Stimulated activated CD8-positive, alpha-beta memory T cell treated with anti-CD3 and anti-CD28 coated beads, Interleukin-2, amount 100 ng/mL, for 48 hours (primary cell): ENCODE measurements at places on chromosomes 7 and 10.

DNA sequence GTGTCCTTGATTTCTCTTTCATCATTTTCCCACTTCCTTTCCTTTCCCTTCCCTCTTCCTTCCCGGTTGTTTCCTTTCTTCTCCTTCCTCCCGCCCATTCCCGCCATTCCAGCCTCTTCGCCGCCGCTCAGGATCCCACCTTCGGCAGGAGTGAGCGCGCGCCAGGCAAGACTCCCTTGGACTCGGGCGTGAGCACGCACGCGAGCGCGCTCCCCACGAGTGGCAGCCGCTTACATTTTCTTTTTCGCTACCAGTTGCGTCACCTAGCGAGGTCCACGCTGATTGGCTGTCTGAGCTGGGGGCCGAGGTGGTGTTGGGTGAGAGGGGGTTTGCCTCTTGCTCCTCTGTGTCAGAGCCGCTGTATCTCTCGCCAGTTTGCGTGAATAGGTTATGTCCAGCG, 11.8 kb downstream of the ZAN start:
- no peak for DNase-seq

- no peak for DNase-seq
Measured at GRCh38 chr10:65891073-65891981, 1034.5 kb upstream of the LRRTM3 start.

DNA sequence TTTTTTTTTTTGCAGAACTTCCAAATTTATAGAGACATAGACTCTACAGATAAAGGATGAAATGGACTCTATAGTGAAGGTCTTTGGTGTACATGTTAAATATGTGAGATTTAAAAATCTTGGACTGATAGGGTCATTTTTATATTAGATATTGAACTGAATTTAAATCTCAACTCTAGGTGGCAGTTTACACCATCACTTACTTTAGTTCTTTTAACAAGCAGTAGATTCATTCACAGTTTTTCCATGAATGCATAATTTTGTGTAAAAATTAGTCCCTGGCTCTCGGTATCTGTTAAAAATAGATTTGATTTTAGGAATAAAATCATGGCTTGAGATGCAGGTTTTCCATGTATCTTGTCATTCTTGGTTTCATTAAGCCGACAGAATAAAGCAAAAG, 31.1 kb upstream of the SNX13 start:
- no peak for DNase-seq

- no peak for DNase-seq
Measured at GRCh38 chr7:64907641-64908326, 4.7 kb downstream of the ZNF273 start.

DNA sequence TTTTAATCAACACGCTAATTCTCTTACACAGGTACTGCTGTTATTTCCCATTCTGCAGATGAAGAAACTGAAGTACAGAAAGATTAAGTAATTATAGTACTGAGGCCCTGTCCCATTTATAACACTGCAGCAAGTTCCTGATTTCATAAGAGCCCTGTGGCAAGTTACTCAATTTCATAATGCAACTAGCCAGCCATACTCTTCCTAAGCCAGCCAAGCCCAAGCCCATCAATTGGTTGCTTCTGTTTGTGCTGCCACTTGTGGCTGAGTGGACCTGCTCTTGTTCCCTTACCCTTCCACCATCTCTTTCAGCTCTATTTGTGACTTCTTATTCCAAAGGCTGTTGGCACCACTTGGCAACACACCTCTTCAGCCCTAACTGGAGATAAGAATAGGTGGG, 19.7 kb upstream of the PRPF18 start:
- DNase-seq = no peak

DNA sequence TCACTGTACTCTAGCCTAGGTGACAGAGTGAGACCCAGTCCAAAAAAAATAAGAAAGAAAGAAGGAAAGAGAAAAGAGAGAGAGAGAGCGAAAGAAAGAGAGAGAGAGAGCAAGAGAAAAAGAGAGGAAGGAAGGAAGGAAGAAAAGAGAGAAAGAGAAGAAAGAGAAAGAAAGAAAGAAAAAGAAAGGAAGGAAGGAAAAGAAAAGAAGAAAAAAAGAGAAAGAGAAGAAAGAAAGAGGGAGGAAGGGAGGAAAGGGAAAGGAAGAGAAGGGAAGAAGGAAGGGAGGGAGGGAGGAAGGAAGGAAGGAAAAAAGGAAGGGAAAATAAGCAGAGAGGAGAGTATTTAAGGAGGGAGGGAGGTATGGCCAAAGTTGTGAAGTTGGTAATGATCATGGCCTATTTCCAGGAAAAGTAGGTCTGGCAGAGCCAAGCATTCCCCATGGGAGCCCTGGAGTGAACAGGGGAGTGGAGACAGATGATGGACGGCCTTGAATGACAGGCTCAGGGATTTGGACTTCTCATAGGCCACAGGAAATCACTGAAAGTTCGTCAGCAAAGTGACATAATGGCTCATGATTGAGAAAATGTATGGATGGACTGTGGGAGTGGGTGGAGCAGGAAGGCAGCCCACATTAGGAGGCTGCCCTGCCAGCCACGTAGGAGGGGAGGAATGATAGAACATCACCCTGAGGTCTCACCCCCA, 44.8 kb upstream of the CUX1 start:
- DNase-seq = no peak

DNA sequence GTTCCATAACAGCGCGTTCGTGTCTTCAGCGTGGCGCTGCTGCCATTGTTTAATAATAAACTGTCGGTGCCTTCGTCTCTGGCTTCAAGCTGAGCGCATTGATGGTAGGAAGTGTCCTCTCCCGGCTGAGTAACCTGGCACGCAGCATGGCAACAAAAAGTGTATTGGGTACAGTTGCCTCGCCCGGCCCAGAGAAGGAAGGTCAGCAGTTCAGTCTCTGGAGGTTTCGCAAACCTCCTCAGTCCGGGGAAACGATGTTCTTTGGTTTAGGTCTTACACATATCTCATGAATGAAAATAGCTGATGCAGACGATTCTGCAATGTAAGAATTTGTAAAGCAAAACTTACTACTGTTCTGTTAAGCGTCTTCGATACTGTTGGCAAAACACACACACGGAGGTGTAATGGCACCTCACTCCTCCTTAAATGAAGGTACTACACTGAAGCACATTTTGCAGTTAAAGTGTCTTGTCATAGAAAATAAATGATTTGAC, 739 bp upstream of the CCDC186 start:
- peak; percentile 12 for DNase-seq

GRCh38 chr7:129394982-129395914, 39.0 kb upstream of the STRIP2 start:
- DNase-seq = no peak

DNA sequence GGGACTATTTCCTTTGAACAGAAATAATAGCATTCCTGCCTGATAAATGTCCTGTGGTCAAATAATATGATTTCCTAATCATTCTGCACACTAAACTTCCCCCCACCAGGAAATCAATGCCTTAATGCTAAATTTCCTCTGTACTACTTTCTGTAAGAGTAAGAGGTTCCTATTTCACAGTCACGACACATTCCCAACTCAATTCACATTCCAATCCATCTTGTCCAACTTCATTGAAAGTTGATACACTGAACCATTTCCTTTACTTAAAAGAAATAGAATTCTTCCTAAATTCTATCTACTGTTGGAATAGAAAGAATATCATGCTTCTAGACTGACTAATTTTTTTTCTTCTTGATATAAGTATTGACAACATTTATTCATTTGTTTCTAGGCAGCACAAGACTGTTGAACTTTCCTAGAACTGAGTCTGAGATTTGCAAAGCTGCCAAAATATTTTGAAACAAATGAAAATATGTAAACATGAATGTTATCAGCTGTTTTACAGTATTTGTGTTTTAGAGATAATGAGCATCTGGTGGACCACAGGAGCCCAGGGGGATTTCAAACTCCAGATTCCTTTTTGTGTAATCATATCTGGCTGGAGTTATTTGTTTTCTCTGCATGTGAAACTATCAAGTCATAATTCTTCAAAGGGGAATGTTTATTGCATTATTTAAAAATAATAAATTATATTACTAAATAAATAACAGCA, 121.5 kb downstream of the TPST1 start:
- no peak for DNase-seq

DNA sequence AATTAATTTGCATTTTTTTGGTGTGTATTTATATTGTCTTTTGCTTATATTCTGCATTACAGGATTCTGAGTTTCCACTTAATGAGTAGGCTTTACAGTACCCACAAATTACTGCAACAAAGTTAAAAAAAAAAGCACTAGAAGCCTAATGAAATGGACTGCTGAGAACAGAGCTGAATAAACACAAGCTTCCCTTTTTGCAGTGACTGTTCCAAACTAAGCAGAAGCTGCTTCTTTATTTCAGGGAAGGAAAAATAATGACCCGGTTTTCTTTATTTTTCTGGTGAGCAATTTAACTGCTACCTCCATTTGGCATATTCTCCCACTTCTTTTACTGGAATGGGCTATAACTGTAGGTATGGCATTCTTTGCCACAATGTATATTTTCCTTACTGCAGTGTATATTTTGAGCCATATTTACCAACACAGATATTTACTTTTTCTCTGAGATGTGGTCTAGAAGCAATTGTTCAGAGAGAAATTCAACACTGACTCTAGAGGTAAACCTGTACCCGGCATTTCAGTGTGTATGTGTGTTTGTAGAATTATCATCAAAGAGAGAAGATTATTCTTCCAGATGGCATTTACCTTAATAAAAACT, 56.9 kb downstream of the HDAC9 start:
- DNase-seq = no peak

- DNase-seq = no peak
Measured at GRCh38 chr7:7617550-7617949, 23.0 kb upstream of the UMAD1 start.

DNA sequence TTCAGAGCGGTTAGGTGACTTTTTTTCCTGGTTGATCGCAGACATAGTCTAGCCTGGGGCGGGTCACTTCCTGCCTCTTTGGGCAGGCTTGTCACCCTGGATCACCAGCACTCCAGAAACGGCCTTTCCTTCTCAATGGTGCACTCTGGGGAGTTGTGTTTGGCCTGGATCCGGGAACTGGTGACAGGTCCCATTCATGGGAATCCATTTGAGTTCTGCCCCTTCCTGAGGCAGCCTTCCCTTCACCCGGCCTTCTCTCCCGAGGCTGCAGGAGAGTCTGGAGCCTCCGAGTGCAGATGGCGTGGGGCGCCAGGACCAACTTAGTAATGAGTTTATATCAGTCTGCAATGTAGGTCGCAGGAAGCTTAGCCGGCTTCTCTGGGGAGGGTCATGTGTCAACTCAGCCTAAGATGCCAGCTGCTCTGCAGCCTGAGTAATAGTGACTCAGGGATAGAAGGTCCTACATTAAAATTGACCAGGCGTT, 54.2 kb downstream of the TACR2 start:
- no peak for DNase-seq

GRCh38 chr7:17075601-17076255, 193.9 kb upstream of the AGR3 start:
- DNase-seq = no peak

- DNase-seq = no peak
Measured at GRCh38 chr10:53601260-53601875, 828.8 kb upstream of the MBL2 start.

GRCh38 chr10:114908896-114909295, 29.1 kb upstream of the TRUB1 start:
- no peak for DNase-seq

DNA sequence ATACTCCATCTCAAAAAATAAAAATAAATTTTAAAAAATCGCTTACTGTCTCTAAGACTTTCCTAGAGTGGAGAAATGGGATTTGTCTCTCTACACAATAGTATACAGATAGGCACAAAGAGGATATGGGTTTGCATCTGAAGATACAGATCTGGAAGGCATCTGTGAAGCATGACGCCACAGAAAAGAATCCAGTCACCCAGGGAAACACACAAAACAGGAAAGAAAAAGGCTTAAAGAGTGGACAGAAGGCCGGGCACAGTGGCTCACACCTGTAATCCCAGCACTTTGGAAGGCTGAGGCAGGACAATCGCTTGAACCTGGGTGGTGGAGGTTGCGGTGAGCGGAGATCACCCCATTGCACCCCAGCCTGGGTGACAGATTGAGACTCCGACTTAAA, 61.3 kb downstream of the SKIDA1 start:
- no peak for DNase-seq
